ENCODE measurements at places on chromosomes 4 and X.

- no peak for DNase-seq
Observed at GRCh38 chrX:136076942-136077341, 70.4 kb upstream of the FHL1 start.

DNA sequence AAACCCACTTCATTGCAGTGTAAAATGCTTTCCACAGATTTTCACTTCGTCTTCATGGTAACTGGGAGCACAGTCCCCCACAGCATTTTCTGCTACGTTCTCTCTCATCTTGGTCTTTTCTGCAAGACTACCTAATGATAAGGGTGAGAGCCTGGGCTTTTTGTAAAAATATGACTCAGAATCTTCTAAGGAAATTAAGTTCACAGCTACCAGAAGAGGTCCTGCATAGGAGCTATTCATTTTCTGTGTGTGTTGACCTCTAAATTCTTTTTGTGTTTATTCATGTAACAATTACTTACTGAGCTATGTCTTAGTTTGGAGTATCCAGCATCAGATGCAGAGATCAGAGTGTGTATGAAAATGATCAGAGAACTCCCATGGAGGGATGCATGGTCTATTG, 192.2 kb downstream of the CPEB2 start:
- DNase-seq = no peak

- DNase-seq = no peak
Observed at GRCh38 chrX:2767631-2768455, 16.0 kb downstream of the XG start.

- DNase-seq = no peak
Observed at GRCh38 chr4:21001490-21001889, 301.2 kb downstream of the PACRGL start.

DNA sequence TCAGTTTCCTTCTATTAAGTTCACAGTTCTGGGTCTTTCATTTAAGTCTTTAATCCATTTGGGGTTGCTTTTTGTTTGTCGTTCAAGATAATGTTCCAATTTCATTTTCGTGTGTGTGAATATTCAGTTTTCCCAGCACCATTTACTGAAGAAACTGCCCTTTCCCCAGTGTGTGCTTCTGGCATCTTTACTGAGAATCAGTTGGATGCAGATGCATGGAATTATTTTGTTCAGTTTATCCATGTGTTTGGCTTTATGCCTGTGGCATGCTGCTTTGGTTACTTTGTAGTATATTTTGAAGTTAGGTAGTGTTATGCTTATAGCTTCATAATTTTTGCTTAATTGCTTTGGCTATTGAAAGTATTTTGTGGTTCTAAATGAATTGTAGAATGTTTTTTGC, 163.8 kb upstream of the HDX start:
- no peak for DNase-seq

DNA sequence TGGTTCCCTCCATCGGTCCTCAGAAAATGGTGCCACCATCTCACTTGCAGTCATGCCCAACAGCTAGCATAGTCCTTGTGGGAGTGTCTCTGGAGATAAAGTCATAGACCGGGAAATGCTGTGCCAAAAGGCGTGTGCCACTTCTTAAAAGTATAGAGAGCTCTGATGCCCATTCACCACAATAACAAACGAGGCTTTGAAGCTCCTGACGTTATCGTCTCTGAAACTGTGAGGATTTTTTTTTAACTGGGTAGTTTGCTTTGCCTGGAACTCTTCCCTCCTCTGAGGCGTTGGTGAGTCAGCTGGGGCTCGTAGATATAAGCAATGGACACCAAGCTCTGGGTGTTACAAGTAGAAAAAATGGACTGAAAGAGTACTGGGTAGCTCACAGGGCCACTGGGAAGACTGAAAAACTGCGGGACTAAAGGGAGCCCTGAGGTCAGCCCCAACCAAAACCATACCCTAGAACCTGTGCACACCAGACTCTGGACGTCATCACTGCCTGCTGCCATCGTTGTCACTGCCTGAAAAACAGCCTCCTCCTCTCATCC, 89.4 kb upstream of the TRIM2 start:
- peak; percentile 41 for DNase-seq

DNA sequence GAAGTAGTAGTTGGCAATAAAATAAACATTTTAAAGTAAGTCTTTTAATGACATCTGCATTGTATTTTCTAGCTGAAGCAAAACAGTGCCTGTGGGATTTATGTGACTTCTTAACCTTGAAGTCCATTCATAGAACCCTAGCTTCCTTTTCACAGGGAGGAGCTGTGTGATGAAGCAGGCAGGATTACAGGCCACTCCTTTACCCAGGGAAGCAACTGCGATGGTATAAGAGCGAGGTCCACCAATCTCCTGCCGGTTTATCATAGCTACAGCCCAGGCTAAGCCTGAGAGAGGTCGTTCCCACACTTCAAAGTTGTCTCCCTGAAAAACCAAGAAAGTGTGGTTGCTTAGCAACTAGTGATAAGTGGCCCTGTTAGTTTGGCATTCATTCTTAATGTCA, 7.0 kb downstream of the RPL36A start:
- no peak for DNase-seq

DNA sequence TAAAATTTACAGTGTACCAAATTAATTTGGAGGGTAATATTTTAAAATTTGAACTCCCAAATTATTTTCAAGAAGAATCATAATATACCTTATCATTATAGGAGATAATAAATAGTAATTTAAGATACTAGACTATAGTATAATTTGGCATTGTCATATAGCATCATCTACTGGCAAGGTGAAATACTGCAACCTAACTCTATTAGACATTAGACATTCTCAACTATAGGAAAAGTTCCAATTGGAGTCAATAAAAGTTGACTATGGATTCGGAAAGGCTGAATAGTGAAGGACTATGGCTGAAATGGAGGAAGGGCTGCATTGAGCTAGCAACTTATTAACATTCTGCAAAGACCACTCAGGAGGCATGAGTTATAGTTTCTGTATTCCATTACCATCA, 113.0 kb downstream of the PRDM5 start:
- no peak for DNase-seq

DNA sequence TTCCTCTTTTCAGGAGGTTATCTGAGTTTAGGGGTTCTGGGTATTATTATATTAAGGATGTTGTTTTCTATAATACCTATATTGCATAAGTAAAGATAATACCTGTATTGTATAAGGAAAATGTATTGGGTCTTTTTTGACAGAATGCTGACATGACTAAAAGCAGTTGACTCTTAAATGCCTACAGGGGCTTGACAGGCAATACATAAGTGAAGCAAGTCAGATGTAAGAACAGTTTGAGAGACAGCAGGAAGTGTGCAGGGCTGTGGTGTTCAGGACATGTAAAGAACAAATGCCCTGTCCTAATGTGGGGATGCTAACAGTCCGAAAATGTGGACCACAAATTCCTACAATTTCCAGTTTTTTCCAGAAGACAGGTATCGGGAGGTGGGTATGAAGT, 30.2 kb upstream of the NDST3 start:
- DNase-seq = no peak

Data from stimulated activated CD8-positive, alpha-beta memory T cell treated with anti-CD3 and anti-CD28 coated beads, Interleukin-7, amount 100 ng/mL, for 4 hours (primary cell).